ENCODE measurements at places on chromosomes 6 and 20.

GRCh38 chr6:90251295-90251992 lies 45.2 kb downstream of the BACH2 start:
- no peak for DNase-seq

DNA sequence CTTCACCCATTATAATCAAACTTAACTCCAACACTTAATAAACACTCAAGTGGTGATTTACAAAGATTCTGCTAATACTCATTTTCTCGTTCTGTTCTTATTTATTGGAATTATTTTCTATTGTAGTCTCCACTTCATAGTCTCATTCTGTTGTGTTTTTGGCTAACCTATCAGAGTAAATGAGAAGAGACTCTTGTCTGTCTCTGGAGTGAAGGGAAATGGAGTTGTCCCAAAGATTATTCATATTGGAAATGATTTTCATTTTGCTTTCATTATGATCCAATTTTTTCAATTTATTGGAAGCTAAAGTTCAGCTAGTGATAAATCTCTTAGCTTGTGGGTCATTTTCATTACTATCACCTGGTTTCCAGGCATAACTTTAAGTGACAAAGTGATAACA lies 454.9 kb upstream of the JAG1 start:
- no peak for DNase-seq

DNA sequence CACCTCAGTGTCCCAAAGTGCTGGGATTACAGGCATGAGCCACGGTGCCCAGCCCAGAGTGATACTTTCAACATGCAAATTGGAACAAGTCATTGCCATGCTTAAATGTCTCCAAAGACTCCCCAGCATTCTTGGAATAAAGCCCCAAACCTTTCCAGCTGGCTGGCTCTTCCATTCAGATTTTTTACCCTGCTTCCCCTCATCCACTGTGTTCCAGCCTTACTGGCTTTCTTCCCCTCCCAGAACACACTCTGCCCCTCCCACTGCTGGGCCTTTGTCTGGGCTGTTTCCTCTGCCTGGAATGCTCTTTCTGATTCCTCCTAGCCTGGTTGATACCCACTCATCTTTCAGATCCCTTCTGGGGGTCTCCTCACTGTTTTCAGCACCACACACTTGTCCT lies 40.1 kb upstream of the NNAT start:
- no peak for DNase-seq

DNA sequence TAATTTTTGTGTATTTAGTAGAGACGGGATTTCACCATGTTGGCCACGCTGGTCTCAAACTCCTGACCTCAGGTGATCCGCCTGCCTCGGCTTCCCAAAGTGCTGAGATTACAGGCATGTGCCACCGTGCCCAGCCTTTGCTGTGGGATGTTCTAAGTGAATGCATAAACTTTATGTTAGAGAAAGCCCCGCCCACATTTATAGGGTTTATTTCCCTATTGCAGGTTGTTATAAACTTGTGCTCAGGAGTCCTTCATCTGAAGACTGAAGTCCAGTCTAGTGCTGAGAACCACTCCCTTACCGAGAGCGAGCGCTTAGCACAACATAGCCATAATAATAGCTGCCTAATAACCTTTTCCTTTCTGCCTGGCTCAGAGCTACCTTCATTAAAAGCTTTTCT lies 75.4 kb upstream of the ZNF217 start:
- DNase-seq = no peak

DNA sequence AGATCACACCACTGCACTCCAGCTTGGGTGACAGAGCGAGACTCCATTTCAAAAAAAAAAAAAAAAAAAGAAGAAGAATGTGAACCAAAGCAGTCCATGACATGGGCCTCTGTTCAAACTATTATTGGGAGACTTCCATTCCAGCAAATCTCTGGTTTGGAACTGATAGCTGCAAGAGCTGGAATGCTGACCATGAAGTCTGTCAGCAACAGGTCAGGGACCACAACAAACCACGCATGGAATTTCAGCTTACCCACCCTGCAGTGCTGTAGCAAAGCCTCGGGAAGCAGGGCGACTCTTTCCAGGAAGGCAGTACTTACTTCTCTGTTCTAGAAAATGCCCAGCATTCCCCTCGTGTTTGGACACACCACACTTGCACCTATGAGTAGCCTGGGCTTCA lies 34.1 kb upstream of the TBC1D7 start:
- DNase-seq = no peak

DNA sequence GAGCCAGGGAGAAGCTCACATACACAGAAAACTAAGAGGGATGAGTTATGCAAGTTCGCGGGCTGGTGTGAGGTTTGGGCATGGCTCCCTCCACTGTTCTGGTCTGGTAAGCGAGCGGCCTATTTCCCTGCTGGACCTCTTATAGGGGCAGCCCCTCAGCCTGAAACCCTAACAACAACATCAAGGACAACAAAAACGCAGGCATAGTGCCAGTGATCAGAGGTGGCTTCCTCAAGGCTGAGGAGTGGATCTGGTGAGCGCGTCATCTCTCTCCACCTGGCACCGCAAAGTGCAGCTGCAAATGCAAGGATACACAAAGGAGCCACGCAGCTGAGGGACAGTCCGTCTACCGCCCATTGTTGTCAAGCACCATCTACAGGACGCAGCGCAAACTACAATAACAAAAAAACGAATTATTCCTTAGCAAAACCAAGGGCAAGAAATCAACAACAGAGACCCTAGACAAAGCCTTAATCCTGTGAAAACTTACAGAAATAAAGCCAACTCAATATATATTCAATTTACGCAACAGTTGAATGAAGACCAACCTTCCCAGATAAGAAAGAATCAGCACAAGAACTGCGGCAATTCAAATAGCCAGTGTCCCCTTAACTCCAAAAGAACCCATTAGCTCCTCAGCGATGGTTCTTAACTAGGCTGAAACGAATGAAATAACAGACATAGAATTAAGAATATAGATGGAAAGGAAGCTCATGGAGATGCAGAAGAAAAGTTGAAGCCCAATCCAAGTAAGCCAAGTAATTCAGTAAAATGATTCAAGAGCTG lies 9.2 kb upstream of the DEFB110 start:
- DNase-seq = peak; percentile 64

- no peak for DNase-seq
Observed at GRCh38 chr20:54152227-54153040, 21.4 kb downstream of the CYP24A1 start.

- no peak for DNase-seq
Observed at GRCh38 chr20:3995067-3995748, 20.1 kb downstream of the RNF24 start.

GRCh38 chr20:251354-251753 lies 6.2 kb upstream of the DEFB132 start:
- no peak for DNase-seq

- no peak for DNase-seq
Observed at GRCh38 chr6:23272536-23272935, 703.2 kb downstream of the HDGFL1 start.

- DNase-seq = no peak
Observed at GRCh38 chr6:151443911-151444621, 7.9 kb downstream of the RMND1 start.

DNA sequence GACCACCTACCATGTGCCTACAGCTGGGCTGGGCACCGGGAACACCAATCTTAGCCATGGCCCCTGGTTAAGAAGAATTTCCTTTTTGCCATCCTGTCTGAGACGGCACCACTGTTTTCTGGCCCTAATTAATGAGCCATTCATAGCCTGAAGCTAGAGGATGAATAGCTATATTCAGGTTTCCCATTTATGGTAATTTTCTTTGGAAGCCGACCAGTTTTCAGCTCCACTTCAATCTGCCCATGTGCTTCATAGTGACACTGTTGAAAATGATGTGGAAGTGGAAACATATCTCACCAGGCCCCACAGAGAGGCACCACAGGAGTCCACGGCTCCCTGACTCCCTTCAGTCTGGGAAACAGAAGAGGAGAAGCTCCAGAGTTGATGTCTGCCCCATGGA lies 22.6 kb upstream of the ULBP3 start:
- DNase-seq = no peak

DNA sequence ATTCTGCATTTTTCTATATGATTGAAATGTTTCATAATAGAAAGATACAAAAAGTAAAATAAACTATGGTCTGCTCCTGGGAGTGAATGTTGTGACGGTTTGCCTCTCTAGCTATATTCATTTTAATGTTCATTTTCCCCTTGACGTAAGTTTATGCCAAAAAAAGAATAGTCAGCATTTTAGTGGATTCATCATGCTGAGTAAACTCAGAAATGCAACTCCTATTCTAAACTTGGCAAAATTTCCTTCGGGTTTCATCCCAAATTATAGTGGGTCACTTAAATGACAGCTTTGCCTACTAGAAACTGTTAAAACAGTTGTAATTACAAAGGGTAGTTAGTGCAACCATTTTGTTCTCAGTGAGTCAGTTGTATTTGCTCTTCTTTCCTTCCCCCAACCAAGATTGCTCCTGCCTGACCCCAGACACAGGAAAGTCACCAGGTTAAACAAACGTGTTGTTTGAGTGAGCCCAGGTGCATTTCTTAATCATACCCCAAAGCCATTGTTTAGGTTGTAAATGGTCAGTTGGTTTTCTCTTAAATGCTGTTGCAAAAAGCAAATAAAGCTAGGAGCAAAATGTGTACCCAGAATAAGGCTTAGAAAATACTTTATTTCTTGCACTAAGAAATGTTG lies 482.3 kb upstream of the SOX4 start:
- no peak for DNase-seq

DNA sequence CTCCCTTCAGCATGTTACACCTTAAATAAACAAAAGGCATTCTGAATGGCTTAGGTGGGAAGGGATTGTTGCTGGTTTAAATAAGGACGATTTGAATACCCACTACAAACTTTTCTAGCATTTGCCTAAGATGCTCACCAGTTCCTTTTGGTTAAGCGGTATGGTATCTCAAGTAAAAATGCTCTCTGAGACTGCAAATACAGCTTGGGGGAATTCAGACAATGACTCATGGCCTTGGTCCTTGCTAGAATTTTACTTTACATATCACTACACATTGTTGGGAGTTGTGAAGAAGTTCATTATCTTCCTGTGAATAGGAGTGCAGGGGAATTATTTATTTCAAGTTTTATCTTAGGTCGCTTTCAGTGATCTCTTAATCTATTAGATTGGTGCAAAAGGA lies 670.7 kb downstream of the UTRN start:
- DNase-seq = no peak

DNA sequence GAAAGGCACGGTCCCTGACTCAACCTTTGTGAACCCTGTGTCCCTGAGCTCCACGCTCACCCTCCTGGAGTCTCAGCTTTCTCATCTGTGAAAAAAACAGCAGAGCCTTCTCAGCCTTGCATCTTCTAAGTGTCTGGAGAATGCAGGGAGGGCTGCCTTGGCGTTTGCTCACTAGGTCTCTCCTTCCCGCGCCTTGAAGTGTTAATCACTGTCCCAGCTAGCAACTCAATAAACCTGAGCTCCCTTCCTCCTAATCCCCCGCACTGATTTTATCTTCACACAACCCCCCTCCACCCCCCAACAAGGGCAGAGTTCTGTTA lies 34.9 kb upstream of the FOXC1 start:
- no peak for DNase-seq

DNA sequence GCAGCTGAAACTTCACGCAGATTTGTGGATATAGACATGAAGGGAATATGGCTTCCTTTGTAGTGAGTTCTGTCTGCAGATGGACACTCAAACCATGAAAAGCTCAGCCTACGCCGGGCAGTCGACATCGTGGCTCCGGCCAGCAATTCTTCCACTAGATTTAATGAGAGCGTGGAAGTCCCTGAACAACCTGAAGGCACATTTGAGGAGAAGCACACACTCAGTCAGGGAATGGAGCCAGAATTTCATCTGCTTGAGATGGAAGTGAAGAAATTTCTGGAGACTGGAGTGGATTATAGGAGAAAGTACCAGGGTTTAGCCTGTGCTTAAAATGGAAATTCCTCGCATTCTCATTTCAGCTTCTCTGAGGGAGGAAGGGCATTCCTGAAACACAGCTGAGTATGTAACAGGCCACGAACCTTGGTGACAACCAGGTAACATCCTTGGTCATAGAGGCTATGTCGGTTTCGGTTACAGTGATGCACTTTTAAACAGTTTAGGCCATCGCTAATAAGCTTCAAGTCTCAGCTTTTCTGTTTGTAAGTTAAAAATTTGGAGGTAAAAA lies 80.5 kb upstream of the AGPAT4 start:
- no peak for DNase-seq

GRCh38 chr20:56653211-56653610 lies 24.1 kb downstream of the TFAP2C start:
- no peak for DNase-seq

DNA sequence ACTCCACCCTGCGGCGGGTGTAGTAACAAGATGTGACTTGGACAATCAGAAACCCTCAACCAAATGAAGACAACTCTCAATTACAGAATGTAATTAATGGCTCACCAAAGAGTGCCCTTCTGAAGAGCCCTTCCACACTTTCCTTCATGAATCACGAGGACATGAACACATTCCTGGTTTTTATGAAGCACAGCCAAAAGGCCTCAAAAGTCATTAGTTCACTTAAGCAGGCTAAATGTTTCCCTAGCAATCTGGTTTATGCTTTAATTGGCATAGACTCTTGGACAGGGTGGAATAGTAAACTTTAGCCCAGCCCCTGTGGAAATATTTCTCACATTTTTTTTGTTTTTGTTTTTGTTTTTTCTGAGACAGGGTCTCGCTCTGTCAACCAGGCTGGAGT lies 20.5 kb downstream of the CPNE5 start:
- DNase-seq = no peak

DNA sequence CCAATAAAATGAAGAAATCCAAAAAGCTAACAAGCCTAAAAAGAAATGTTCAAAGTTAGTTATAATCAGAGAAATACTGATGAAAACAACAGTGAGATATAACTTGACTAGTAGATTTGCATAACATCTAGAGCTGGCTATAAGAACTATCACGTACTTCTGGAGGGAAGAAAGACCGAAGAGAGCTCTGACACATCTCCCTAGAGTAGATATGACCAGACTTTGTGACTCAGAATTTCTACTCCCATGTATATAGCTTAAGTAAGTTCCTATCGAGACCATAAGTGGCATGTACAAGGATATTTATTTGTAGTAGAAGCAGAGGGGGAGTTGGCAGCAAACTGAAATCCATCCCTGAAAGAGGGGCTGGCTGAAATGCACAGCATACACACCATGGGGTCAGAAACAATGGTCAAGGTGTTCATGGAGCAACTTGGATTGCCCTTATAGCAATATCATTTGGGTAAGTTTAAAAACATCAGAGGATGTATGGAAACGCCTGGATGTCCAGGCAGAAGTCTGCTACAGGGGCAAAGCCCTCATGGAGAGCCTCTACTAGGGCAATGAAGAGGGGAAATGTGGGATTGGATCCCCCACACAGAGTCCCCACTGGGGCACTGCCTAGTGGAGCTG lies 25.6 kb upstream of the IL17A start:
- DNase-seq = no peak
